ENCODE measurements at places on chromosomes 1 and 21. TPM values are rescaled to one million over a fixed set of nuclear protein-coding genes. Genes with fewer than 3 reads are reported as not detected.
A peak's percentile ranks its signal among the peaks of the same experiment; 100 is the strongest.

DNA sequence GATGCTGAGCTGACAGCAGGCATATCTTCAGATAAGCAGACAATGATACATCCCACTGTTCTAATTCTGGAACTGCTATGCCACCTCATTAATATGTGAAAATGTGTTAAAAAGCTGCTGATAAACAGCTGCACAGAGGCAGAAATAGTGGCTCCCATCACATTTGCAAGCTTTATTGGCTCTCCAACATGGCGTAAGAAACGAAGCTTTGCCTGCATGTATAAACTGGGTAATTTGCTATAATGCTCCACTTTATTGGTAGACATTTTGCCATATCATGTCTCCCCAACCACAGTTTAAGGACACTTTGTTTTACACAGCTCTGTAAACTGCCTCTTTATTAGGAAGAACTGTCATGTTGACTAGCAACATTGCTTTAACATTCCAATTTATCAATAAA lies 49.8 kb downstream of the SEC16B start:
- no peaks in the 10 kb centered on the region for H3K36me3 ChIP-seq
- no peak for DNase-seq
- H3K27ac ChIP-seq: no peak overlapping the region
- no peaks in the 10 kb centered on the region for H3K27me3 ChIP-seq

GRCh38 chr1:66248746-66249145 lies 285.2 kb upstream of the SGIP1 start:
- no peaks in the 10 kb centered on the region for H3K4me1 ChIP-seq
- no peak for DNase-seq
- H3K27ac ChIP-seq: no peak overlapping the region
- no peaks in the 10 kb centered on the region for H3K27me3 ChIP-seq
- no peak overlapping the region for H3K4me3 ChIP-seq

- H3K4me3 ChIP-seq: no peak overlapping the region
- H3K27ac ChIP-seq: no peak overlapping the region
- peaks cover 22% of the 10 kb centered on the region for H3K27me3 ChIP-seq
- DNase-seq: no peak
Measured at GRCh38 chr1:58812926-58813325, 29.1 kb upstream of the JUN start.

- H3K27me3 ChIP-seq: no peaks in the 10 kb centered on the region
- H3K4me1 ChIP-seq: peaks cover 4% of the 10 kb centered on the region
- peak within 1 kb of the TSS; percentile 90 for H3K4me3 ChIP-seq
- H3K36me3 ChIP-seq: peaks cover 23% of the 10 kb centered on the region
Measured at GRCh38 chr1:43978551-43979260, at the start of gene B4GALT2. B4GALT2 (plus strand) TSS chr1:43979210; CDS start chr1:43981161, 1,951 bp downstream.

DNA sequence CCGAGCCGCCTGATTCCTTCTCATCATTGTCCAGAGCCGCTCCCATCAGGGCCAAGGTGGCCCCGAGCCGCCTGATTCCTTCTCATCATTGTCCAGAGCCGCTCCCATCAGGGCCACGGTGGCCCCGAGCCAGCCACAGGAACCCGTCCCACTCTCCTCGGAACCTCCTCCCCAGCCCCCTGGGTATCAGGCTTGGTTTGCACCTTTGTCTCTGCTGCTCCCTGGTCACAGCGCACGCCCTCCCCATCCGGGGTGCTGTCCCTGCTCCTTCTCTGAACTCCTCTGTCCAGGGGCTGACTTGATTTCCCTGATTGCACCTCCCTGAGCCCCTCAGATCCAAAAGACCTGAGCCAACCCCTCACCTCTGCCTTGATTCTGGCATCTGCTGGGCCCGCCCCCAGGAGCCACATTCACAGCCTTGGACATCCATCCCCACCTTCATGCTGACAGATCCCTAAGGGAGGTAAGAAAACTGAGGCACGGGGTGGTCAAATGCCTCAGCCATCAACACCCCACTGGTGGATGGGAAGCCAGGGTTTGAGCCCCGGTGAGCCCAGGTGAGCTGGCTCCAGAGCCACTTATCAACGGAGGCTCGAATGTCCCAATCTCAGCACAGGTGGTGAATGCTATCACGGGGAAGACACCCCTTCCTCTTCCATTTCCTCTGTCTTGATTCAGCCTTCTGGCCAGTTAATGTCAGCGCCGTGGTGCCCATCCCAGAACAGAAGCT lies 25.6 kb upstream of the COL18A1 start:
- DNase-seq: no peak
- no peak overlapping the region for H3K4me3 ChIP-seq
- no peaks in the 10 kb centered on the region for H3K27me3 ChIP-seq
- H3K36me3 ChIP-seq: no peaks in the 10 kb centered on the region
- peaks cover 6% of the 10 kb centered on the region for H3K4me1 ChIP-seq
- no peak overlapping the region for H3K27ac ChIP-seq

DNA sequence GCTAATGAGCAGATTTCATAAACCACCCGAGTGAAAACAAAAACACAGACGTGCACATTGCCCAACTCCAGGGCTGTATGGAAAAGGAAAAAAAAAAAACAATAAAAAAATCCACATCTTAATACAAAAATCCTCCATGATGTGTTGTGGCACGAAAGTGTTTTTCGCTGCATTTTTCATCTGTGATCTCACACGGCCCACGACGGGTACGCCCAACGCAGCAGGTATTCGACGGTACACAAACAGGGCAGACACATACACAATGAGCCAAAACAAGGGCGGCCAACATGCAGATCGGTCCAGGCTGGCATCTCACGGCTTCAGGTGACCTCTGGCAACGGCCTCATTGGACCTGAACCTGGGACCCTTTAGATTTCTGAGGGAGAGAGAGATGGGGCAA lies 31.1 kb downstream of the CASZ1 start:
- H3K4me1 ChIP-seq: peaks cover 3% of the 10 kb centered on the region
- H3K27me3 ChIP-seq: no peaks in the 10 kb centered on the region
- DNase-seq: no peak
- H3K36me3 ChIP-seq: no peaks in the 10 kb centered on the region
- H3K4me3 ChIP-seq: no peak overlapping the region
- no peak overlapping the region for H3K27ac ChIP-seq

- H3K4me3 ChIP-seq: no peak overlapping the region
- H3K27ac ChIP-seq: no peak overlapping the region
- peaks cover 7% of the 10 kb centered on the region for H3K36me3 ChIP-seq
- no peak for DNase-seq
- no peaks in the 10 kb centered on the region for H3K27me3 ChIP-seq
- no peaks in the 10 kb centered on the region for H3K4me1 ChIP-seq
Measured at GRCh38 chr21:46532080-46532479, 72.8 kb downstream of the S100B start.

GRCh38 chr21:28482657-28483056 lies 510.0 kb downstream of the LTN1 start:
- H3K4me1 ChIP-seq: no peaks in the 10 kb centered on the region
- H3K27ac ChIP-seq: no peak overlapping the region
- H3K27me3 ChIP-seq: no peaks in the 10 kb centered on the region
- no peak overlapping the region for H3K4me3 ChIP-seq

- no peak for DNase-seq
- H3K4me1 ChIP-seq: no peaks in the 10 kb centered on the region
- no peak overlapping the region for H3K4me3 ChIP-seq
Measured at GRCh38 chr1:20210736-20211460, 24.6 kb upstream of the PLA2G2C start.

- no peak overlapping the region for H3K27ac ChIP-seq
- H3K36me3 ChIP-seq: no peaks in the 10 kb centered on the region
Measured at GRCh38 chr1:232009741-232010140, 383.2 kb downstream of the DISC1 start.

- no peaks in the 10 kb centered on the region for H3K27me3 ChIP-seq
- H3K27ac ChIP-seq: no peak overlapping the region
- no peaks in the 10 kb centered on the region for H3K36me3 ChIP-seq
- H3K4me3 ChIP-seq: no peak overlapping the region
Measured at GRCh38 chr1:240414237-240414636, 197.7 kb downstream of the GREM2 start.

DNA sequence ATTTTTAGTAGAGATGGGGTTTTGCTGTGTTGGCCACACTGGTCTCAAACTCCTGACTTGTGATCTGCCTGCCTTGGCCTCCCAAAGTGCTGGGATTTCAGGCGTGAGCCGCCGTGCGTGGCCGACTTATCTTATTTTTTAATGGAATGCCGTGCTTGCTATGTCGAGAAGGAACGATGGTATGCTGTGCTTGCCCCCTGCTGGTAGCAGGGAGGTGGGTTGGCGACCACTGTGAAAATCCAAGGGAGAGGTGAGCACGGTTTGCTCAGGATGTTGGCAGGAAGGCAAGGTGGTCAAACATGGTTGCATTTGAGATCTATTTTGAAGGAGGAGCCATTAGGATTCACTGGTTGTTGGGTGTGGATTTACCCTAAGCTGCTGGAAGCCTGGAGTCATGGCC lies 45.8 kb upstream of the RCC2 start:
- no peak overlapping the region for H3K4me3 ChIP-seq
- peak; percentile 71 for DNase-seq
- no peaks in the 10 kb centered on the region for H3K36me3 ChIP-seq
- H3K4me1 ChIP-seq: no peaks in the 10 kb centered on the region

- no peaks in the 10 kb centered on the region for H3K4me1 ChIP-seq
- H3K27ac ChIP-seq: no peak overlapping the region
- no peak overlapping the region for H3K4me3 ChIP-seq
- H3K27me3 ChIP-seq: no peaks in the 10 kb centered on the region
- H3K36me3 ChIP-seq: peaks cover 2% of the 10 kb centered on the region
Measured at GRCh38 chr1:209786146-209786545, 1.8 kb upstream of the C1orf74 start.

DNA sequence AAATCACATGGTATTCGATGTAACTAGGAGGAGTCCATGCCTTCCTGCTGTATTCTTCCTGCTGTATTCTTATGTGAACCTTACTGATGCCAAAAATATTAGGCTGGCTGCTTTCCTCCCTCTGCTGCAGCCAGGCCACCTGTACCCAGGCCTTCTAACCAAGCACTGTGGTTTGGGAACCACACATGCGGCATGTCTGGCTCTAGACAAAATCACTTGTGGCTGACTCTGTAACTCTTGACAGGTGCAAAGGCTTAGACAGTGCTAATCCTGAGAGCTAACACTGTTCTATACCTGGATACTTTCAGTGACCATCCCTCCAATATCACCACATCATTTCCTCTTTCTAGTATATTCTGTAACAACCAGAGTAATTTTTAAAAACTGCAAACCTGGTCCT lies 67.7 kb downstream of the PCP4 start:
- no peaks in the 10 kb centered on the region for H3K27me3 ChIP-seq
- DNase-seq: no peak
- no peaks in the 10 kb centered on the region for H3K36me3 ChIP-seq
- no peak overlapping the region for H3K27ac ChIP-seq

- H3K36me3 ChIP-seq: no peaks in the 10 kb centered on the region
- no peaks in the 10 kb centered on the region for H3K4me1 ChIP-seq
- H3K27me3 ChIP-seq: no peaks in the 10 kb centered on the region
- no peak overlapping the region for H3K4me3 ChIP-seq
- H3K27ac ChIP-seq: no peak overlapping the region
Measured at GRCh38 chr1:221246628-221247415, 367.6 kb downstream of the HLX start.

GRCh38 chr1:12196641-12197482 lies 30.1 kb downstream of the TNFRSF1B start:
- H3K4me3 ChIP-seq: no peak overlapping the region
- no peaks in the 10 kb centered on the region for H3K36me3 ChIP-seq
- no peak overlapping the region for H3K27ac ChIP-seq
- no peak for DNase-seq

DNA sequence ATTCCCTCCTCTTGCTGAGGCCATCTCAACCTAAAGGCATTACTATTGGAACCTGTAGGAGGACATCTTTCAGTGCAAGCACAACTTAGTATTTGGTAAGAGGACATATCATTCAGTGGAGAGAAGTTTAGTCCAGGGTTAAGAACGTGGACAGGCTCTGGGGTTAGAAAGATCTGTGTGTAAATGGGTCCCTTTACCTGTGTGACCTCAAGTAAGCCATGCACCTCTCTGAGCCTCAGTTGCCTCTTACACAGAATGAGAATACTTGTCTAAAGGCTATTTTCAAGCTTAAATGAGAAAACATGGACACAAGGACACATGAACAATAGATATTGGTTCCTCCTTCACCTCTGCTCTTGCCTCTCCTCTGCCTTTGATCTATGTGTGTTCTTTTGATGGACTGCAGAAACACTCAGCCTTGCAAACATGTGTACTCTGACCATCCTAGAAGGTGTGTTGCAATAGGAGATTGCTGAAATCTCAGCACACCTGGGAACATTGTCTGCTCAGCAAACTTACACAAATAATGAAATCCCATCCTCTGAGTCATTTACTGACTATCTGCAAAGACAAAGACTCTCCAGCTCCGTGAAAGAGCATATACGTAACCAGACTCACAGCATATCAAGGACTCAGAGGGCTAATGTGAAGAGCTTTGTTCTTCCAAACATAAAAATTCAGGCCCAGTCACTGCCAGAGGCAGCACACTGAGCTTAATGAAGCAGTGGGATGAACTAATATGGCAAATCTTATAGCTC lies 143.8 kb downstream of the DAB1 start:
- H3K27ac ChIP-seq: no peak overlapping the region
- no peaks in the 10 kb centered on the region for H3K27me3 ChIP-seq
- H3K36me3 ChIP-seq: no peaks in the 10 kb centered on the region
- no peak overlapping the region for H3K4me3 ChIP-seq
- no peak for DNase-seq
- H3K4me1 ChIP-seq: no peaks in the 10 kb centered on the region

DNA sequence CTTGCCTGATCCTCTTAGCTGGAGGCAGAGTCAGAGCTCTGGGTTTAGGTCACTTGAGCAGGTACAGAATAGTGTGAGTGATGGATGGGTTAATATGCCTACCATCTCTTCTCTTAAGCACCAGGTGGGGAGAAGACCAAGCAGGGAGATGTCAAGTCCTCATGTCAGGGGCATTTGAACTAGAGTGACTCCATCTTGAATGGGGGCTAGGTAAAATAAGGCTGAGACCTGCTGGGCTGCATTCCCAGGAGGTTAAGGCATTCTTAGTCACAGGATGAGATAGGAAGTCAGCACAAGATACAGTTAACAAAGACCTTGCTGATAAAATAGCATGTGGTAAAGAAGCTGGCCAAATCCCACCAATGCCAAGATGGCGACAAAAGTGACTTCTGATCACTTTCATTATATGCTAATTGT lies 77.4 kb upstream of the BTG3 start:
- no peaks in the 10 kb centered on the region for H3K27me3 ChIP-seq
- no peaks in the 10 kb centered on the region for H3K36me3 ChIP-seq
- H3K4me1 ChIP-seq: peaks cover 3% of the 10 kb centered on the region
- DNase-seq: no peak

GRCh38 chr1:46649764-46650163 lies 18.4 kb downstream of the ATPAF1 start:
- H3K27me3 ChIP-seq: no peaks in the 10 kb centered on the region
- H3K4me3 ChIP-seq: no peak overlapping the region
- no peaks in the 10 kb centered on the region for H3K4me1 ChIP-seq

Gene PADI3
- 0.37 TPM for total RNA-seq

Gene BLACAT1
- total RNA-seq: 3.8 TPM

Gene SPATA21
- not detected for total RNA-seq

Gene GREM2
- total RNA-seq: not detected

Gene FABP3
- total RNA-seq: 34.8 TPM

Gene PEX19
- total RNA-seq: 80.2 TPM

Gene MTX1
- 47.9 TPM for total RNA-seq

Gene LAD1
- total RNA-seq: 30.5 TPM

Gene KCNE2
- 0.37 TPM for total RNA-seq

Gene ZYG11A
- 2.6 TPM for total RNA-seq

Gene LCE2B
- total RNA-seq: not detected

Gene SLC16A4
- total RNA-seq: 0.43 TPM
